ENCODE measurements at places on chromosomes 7 and 10.

GRCh38 chr10:45471531-45472310 is 97.7 kb downstream of the ALOX5 start:
- DNase-seq, result no peak

DNA sequence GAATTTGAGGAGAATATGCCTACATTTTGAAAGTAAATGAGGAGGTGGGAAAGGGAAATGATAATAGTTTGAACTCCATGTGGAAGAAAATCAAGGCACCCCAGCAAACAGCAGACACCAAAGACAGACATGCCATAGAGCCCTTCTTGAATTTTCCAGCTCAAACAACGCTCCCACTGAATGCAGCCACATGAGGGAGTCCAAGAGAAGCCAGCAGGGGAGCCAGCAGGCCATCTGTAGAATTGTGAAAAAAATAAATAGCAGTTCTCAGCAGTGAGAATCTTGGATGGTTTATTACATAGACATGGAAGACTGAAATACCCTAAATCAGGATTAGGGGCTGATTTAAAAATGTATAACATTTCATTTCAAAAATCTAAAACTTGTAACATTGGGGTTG is 1567.3 kb upstream of the LRRTM3 start:
- DNase-seq, result peak; percentile 43

GRCh38 chr10:47286116-47286505 is 13.9 kb upstream of the GDF10 start:
- DNase-seq, result no peak

GRCh38 chr7:4123823-4124222 is 558.3 kb upstream of the FOXK1 start:
- DNase-seq, result no peak

GRCh38 chr7:4722960-4723630 is 41.0 kb downstream of the FOXK1 start:
- DNase-seq, result no peak

GRCh38 chr10:131930586-131931330 is 29.9 kb downstream of the PPP2R2D start:
- DNase-seq, result no peak

DNA sequence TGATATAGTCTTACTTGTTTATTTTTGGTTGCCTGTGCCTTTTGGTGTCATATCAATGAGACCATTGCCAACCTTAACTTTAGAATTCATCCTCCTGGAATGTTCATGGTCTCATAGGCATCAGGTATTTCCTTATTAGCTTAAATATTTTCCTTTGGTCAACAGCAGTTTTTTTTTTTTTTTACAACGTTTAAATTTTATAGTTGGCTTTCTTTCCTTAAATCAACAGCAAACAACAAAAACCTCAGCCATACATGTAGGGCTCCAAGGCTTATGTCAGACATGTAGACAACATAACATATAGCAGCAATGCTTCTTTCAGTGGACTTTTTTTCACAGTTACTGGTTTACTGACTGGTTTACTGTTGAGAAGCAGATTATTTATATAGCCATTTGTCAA is 22.7 kb downstream of the ENTPD7 start:
- DNase-seq, result no peak

- DNase-seq, result no peak
Measured at GRCh38 chr10:103637011-103637410, 143.5 kb downstream of the NEURL1 start.

DNA sequence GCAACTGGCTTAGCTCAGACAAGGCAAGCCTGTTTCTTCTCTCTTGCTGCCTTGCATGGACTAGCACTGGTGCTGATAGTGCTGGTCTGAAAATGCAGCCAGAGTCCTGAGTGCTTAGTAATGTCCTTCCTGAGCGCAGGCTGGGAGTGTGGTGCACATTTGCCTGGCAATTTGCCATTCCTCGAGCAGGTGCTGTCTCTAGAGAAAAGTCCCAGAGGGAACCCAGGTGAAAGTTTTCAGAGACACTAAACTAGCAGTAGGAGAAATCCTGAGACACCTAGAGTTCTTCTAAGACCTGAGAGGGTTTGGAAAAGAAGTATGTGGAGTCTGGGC is 1.9 kb downstream of the SFTPD start:
- no peak for DNase-seq

DNA sequence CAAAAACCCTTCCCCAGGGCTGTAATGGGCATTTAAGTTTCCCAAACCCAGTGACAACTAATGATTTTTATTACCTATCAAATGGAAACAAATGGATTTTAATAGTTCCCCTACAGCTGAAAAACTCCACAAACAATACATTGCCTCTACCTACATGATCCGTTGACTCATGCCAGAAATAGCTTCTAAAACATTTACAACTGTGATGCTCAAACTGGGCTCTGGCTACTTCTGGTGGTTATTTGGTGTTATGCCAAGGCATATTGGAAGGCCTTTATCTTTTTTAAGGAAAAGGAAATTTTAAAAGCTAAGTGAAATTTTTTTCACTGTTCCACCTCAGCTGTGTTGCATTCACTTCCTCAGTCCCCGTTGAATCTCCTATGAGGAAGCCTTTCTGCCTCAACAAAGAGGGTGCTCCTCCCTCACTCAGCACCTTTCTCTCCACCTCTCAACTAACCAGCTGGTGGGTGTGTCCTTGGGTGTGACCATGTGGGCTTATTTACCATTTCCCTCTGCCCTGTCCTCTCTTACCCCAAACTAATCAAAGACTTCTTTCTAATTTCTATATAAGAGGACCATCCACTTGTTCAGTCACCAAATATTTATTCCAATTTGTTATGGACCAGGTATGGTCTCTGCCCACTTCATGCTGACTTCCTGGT is 82.9 kb downstream of the PRTFDC1 start:
- no peak for DNase-seq

GRCh38 chr10:32854435-32854834 is 103.6 kb downstream of the ITGB1 start:
- DNase-seq, result no peak

- DNase-seq, result peak; percentile 18
Measured at GRCh38 chr10:98423691-98424120, 8.7 kb upstream of the PYROXD2 start.

DNA sequence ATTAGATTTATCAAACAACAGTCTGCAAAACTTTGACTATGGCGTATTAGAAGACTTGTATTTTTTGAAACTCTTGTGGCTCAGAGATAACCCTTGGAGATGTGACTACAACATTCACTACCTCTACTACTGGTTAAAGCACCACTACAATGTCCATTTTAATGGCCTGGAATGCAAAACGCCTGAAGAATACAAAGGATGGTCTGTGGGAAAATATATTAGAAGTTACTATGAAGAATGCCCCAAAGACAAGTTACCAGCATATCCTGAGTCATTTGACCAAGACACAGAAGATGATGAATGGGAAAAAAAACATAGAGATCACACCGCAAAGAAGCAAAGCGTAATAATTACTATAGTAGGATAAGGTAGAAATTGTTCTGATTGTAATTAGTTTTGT is 31.4 kb downstream of the LRRC17 start:
- no peak for DNase-seq

DNA sequence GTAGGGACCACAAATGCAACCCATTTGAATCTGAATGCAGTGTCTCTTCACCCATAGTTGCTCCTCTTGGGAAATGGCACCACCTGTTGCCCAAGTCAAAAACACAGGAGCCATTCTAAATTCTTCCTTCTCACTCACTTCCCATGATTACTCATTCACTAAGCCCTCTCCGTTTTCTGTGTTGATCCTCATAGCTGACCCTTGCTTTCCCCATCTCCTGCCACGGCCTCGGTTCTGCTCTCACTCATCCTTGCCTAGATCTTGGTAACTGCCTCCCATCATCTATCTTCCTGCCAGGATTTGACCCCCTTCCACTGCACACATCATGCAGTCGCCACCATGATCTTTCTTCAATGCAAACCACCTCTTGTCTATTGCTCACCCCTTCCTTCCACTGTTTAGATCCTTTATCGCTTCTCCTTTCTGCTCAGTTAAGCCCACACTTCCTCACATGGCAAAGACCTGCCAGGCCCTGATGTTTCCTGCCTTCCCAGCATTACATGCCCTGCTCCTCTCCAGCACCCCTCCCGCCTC is 19.0 kb upstream of the CPN1 start:
- no peak for DNase-seq

DNA sequence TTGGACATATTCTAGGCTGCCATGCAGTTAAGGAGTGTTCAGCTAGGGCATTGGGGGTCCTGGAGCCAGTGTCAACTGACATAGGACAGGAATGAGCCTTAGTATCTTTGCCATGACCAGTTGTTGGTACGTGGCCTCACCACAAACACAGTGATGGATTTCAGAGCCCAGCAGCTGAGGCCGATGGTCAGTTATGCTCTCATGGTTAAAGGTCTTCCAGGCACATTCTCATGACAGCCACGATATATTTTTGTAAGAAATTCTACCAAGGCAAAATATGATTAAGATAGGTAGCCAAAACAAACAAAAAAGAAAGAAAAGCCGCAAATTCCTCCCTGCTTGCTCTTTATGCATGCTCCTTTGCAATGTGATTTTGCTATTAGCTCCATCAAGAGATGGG is 47.8 kb downstream of the CDHR3 start:
- no peak for DNase-seq

DNA sequence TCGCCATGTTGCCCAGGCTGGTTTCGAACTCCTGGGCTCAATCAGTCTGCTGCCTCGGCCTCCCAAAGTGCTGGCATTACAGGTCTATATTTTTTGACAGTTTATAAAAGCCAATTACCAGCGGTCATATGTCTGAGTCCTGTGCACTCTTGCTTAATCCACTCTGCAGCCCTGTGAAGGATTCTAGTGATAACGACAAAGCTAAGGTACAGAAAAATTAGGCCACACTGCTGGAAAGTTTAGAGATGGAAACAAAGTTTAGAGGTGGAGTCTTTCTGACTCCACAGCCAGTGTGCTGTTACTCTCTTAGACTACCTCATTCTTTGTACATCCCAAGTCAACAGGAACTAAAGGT is 707 bp downstream of the PTER start:
- DNase-seq, result no peak

DNA sequence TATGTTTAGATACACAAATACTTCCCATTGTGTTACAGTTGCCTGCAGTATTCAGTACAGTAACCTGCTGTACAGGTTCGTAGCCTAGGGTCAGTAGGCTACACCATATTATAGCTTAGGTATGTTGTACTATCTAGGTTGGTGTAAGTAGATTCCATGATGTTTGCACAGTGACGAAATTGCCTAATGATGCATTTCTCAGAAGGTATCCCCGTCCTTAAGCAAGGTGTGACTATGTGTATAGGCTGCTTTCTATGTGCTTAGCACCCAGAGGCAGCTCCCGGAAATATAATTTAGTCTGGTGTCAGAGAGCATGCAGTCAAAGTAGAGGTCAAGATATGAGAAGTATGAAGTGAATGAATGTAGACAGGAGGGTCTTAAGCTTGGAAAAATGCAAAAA is 9.8 kb downstream of the MAPK8 start:
- no peak for DNase-seq

- no peak for DNase-seq
Measured at GRCh38 chr10:73865107-73865458, 9.3 kb downstream of the CAMK2G start.

GRCh38 chr7:23445326-23445725 is 25.0 kb downstream of the IGF2BP3 start:
- DNase-seq, result no peak

GRCh38 chr7:23680414-23681405 is 711 bp downstream of the FAM221A start:
- DNase-seq, result no peak

- DNase-seq, result no peak
Measured at GRCh38 chr7:112286250-112287086, 80.0 kb downstream of the ZNF277 start.

GRCh38 chr7:141992156-141992555 is 3.5 kb upstream of the MGAM start:
- no peak for DNase-seq

- peak; percentile 26 for DNase-seq
Measured at GRCh38 chr10:31133792-31134310, 102.2 kb upstream of the ZNF438 start.

DNA sequence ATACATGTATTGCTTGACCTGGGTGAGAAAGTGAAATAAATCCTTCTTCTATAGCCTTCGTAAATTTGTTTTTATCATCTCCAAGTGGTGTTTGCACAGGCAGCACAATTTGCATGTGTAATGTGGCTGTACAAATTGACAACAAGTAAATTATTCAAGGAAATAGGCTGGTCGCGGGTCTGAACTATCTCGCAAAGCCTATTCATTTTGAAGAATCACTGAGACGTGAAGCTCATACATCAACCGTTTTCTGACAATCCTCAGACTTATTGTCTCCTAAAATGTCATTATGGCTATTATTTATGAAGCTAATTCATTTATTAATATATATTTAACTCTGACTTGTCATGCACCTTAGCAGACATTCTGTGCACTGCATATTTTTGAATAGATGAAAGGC is 16.2 kb upstream of the FAM204A start:
- DNase-seq, result no peak

DNA sequence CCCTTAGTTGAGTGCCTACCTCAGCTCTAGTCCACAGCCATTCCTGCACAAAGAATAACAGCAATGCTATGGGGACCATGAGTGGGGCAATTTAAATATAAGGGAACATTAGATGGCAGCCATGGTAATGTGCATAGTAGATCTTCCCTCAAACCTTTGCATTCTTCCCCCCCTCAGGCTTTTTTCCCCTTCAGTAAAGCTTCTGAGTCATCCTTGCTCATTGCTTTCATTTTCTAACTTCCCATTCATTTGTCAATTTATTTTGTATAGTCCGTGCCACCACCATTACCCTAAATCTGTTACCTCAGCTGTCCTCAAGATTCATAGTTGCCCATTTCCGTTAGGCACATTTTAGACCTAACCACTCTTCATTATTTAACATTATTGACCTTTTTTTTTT is 10.7 kb downstream of the HECTD2 start:
- DNase-seq, result no peak

GRCh38 chr7:11667810-11668185 is 164.2 kb downstream of the THSD7A start:
- no peak for DNase-seq

GRCh38 chr7:47496666-47497065 is 85.2 kb downstream of the TNS3 start:
- no peak for DNase-seq

DNA sequence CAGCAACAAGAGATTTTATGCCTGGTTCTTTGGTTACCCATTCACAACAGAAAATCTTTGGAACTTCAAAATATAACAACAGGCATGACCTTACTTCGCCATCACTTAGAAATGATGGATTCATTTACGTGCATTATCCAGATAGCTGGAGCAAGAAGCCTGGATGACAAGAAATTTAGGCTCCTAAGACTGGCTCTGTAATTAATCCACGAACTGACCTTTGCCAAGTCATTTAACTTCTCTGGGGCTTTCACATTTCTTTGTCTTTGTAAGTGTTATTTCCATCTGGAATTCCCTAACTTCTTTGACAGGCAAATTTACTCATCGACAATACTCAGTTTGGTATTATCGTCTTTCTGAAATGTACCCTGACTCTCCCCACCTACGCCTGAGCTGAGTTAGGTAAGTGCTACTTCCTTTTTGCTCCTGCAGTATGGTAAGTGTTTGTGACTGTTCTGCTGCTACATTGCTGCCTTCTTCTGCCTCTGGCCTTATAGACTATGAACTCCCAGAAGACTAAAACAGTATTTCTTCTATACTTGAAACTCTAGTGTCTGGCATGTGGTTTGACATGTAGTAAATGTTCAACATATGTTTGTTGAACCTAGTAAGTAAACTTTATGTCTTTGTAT is 5.5 kb upstream of the MDFIC start:
- DNase-seq, result no peak

GRCh38 chr10:71324743-71325142 is 5.7 kb downstream of the SLC29A3 start:
- no peak for DNase-seq

All from MM.1S (cell line).